ENCODE measurements at places on chromosomes 11 and 22.

- no peak for DNase-seq
These were observed 49.2 kb downstream of the KREMEN1 start for GRCh38 chr22:29122041-29122440.

DNA sequence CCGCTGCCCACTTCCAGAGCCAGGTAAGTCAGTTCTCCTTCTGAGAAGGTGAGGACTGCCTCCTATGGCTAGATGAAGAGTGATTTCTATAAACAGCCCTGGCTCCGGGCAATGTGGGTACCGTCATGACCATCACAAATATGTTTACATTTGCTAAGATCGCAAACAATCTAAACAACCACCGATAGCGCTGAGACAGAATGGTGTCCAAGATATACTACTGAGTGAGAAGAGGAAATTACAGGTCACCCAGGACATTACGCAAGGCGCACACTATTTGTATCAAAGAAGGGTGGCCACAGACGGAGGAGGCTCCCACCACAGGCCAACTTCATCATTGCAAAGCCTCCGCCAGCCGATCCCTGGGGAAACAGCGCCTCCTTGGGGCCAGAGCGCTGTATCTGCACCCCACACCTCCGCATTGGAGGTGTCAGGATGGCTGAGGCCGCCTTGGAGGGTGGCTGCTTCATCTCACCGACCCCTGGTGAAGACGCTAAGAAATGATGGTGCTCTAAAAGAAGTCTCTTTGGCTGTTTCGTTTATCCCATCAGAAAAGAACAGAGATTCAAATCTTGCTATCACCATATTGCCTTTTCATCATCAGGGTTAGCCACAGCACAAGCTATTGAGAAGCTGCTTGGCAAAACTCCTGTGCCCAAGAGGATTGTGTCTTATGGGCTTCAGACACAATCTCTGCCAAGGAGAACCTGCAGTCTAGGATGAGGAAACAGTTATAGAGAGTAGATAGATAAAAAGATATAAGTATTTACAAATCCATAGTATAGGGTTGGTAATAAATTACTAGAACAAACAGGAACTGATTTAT is 12.3 kb upstream of the ASRGL1 start:
- DNase-seq = peak; percentile 29

DNA sequence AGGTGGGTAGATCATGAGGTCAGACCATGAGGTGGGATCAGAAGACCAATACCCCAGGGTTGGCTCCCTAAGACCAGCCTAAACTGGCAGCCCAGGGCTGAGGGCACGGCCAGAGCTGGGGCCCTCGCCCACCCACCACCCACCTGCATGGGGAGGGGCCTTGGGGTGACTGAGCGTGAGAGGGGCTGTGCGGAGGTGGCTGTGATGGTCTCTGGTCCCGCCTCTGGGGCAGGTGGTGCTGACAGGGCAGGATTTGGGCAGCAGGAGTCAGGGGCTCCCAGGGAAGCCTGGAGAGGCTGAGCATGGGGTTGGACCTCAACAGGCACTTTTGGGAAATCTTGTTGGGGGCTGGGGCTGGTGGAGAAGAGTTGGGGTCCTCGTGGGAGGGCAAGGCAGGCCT is 39.8 kb upstream of the MUC5AC start:
- no peak for DNase-seq

DNA sequence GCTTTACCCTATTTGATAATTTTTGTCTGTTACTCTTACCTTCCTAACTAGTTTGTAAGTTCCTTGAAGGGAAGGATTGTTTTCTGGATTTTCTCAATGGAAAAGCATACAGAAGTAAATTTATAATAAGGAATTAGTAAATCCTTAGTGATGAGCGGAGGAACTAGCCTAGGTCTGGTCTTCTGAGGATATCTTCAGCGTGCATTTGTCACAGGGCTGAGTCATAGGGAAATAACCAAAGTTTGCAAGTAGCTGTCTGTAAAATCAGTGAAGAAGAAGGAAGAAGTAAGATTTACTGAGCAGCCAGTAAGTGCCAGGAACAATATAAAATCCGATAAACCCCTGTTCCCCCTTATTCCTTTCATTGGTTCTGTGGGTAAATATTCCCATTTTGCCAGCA is 162.7 kb upstream of the SORL1-AS1 start:
- DNase-seq = no peak

- no peak for DNase-seq
These were observed 1.0 kb downstream of the MS4A4A start for GRCh38 chr11:60281485-60281884.

DNA sequence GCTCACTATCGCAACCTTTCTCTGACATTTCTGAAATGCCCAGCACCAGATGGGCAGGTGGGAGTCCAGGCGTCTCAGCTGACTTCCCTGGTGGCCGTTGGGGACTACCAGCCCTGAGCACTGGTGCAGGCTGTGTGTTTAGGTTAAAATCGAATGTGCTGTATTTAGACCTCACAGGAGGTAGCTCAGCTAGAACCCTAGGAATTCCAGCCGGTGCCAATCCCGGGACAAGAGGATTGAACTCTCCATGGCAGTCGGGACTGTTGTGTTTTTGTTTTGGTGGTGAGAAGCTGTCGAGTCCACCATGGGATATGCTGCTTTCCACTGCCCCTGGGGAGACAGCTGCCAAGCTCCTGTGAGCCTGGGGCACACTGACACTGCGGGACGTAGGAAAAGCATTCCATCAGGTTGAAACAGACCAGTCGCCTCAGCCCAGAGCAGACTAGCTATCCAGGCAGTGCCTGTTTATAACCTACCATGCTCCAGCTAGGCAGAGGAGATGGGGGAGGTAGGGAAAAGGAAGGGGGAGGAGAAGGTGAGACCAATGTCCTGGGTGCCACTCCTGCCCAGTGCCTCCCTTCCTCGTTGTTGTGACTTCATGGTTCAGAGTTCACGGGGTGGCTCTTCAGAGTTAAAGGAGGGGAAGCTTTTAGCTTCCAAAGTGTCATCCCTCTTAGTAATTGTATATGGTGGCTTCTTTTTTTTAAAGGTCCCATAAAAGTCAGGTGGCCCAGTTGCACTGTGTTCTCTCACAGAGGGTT is 53.0 kb downstream of the MICAL2 start:
- no peak for DNase-seq

DNA sequence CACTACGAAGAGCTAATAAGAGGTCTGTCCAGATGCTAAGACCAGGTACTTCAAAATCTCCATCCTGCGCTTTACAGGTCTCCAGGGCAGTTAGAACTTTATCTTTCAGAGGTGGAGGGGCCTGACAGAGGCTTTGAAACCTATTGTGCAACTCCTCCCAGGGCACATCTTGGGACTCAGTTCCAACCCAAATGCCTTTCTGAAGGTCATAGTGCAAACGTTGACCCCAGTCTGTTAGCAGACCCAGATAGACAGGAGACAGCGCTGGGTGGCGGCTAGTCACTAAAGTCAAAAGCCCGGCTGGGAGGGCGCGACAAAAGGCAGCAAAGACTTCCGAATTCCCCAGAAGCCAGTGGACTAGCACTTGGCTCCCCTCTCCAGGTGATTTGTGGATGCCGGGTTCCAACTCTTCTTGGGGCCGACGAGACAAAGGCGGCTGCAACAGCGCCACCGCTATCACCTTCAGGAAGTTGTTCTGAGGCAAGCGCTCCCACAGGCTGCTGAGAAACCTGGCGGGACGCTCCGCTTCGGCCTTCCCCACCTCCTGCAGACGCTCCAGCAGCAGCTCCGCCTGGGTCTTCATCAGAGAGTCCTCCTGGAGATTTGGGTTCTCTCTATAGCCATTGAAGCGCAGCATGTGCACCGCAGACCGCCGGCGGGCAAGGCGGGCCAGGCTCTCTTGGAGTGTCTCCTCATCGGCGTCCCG is 728 bp downstream of the FANCF start:
- peak; percentile 9 for DNase-seq

DNA sequence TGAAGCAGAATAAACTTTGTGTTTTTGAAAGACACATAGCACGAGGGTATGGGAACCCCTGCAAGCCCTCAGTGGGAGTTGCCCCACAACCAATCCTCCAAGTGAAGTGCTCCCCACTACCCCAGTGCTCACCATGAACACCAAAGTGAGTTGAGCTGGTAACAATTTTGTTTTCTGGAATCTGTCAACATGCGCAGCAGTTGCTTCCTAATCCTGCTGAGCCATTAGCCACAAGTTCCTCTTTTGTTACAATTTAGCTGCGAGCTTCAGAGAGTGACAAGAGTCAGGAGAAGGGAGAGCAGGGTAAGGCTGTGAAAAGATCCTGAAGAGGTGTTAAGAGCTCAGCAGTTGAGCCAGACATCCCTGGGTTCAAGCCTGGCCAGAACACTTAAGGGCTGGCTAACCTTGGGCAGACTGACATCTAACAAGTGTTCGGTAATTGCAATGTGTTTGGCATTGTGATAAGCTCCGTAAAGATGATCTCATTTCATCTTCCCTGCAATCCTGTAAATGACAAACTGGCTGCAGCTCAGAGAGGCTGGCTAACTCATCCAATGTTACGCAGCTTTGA is 24.1 kb upstream of the ASPHD2 start:
- DNase-seq = no peak

DNA sequence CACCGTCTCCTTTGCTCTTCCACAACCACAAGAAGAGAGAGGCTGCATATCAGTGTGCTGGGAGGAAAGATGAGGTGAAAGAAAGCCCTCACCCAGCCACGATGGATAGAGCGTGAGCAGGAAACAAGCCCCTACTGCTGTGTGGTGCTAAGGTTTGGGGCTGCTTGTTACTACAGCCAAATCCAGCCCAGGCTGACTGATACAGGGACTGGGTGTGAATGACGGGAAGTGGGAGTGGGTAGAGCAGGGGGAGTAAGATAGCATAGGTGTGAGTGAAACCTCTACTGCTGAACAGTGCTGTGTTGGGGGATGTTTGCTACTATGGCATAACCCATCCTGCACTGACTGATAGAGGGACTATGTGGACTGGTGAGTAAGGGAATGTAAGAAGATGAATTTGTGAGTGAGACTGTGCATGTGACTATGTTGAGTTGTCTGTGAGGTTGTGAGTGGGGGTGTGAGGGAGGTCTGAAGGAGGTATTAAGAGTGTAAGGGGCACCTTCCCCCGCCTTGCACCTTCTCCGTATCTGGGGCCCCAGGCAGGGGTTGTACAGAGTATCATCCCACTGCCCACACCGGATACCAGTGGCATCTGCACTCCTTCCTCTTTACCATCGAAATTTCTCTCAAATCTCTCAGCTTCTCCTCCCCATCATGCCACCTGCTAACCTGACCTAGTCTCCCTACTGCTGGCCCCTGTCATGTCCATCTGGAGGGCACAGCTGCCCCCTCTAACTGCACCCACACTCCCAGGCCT is 91.5 kb downstream of the MN1 start:
- DNase-seq = no peak

GRCh38 chr11:128893578-128894285 is 2.6 kb downstream of the KCNJ5 start:
- no peak for DNase-seq

GRCh38 chr11:22879630-22880029 is 19.4 kb upstream of the CCDC179 start:
- no peak for DNase-seq

GRCh38 chr11:36237391-36237790 is 51.8 kb downstream of the COMMD9 start:
- DNase-seq = no peak

DNA sequence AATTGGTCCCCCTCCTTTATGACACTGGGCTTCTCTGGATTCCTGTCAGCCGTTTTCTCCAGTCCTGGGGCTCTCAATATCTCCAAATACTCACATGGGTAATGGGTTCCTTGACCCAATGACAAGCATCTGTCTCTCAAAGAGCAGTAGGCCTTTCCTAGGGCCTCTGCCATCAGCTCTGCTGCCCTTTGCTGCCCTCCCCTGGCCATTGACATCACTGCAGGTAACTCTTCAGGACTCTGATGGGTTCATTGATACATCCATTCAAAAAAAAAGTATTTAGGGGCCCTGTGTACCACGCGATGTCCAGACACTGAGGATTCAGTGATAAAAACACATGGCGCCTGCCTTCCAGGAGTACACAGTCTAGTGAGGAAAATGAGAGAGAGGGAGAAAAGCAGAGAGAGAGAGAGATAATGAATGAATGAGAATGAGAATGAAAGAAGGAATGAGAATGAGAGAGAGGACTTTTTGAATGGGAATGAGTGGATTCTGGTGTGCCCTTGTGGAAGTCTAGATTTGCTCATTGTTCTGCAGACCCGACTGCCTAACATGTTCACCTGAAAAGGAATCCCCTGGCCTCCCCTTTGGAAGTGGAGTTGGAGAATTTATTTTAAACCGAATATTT is 42.6 kb upstream of the OLFML1 start:
- peak; percentile 31 for DNase-seq

GRCh38 chr22:19816372-19817119 is 38.1 kb downstream of the GNB1L start:
- no peak for DNase-seq

- DNase-seq = no peak
These were observed 971.4 kb downstream of the BRD1 start for GRCh38 chr22:48856308-48856615.

- DNase-seq = no peak
These were observed 25.8 kb downstream of the SWAP70 start for GRCh38 chr11:9689721-9690120.

GRCh38 chr22:27775758-27776649 is 25.6 kb downstream of the MN1 start:
- DNase-seq = no peak

DNA sequence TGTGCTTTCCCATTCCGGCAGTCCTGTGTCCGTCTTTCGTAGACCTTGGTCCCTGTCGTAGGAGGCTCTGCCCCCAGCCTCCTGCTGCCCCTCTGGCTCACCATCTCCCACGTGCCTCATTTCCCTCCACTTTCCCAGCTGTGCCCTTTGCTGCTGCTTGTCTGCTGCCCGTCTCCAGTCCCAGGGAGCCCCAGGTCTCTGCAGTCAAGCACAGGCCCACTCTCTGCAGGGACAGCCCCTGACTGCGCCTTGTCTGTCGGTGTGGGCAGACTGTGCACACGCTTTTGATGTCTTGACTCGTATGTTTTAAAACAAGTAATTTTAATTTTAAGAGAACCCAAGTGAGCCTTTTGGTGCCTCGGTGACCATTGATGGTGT is 12.4 kb downstream of the DGCR8 start:
- no peak for DNase-seq

- no peak for DNase-seq
These were observed 3.7 kb upstream of the MS4A2 start for GRCh38 chr11:60084631-60085273.

- DNase-seq = no peak
These were observed 520.2 kb downstream of the METTL15 start for GRCh38 chr11:28628412-28628811.

- DNase-seq = peak; percentile 54
These were observed 33.4 kb downstream of the GDPD5 start for GRCh38 chr11:75492181-75492820.

DNA sequence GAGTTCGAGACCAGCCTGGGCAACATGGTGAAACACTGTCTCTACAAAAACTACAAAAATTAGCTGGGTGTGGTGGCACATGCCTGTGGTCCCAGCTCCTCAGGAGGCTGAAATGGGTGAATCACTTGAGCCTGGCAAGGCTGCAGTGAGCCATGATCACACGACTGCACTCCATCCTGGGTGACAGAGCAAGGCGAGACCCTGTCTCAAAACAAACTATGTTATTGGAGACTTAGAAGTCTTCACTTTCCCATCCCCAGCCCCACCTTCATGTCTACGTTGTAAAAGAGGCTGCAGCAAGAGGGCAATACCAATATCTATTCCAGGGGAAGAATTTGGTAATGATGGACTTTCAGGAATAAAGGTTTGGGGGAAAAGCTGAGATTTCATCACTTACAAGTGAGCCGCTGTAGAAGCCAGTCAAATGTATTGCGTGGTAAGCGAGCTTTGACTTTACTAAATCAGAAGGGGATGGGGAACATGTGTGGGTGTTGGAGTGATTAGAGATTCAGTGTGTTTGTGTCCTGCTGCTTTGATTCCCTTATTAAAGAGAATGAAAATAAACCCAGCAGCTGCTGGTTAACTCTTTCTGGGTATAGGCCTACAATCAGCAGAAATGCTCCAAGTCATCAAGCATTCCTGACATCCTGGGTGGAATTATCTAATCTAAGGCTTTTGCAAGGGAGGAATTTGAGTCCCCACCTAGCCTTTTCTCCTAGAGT is 53.7 kb downstream of the UBASH3B start:
- no peak for DNase-seq

All from GM12892 (cell line).